DMS 273 treated with DMSO at 0.1 percent for 48 hours (cell line): ENCODE measurements at places on chromosomes 2 and 18.

GRCh38 chr2:240574386-240575100, 6.3 kb downstream of the RNPEPL1 start:
- no peak for DNase-seq

DNA sequence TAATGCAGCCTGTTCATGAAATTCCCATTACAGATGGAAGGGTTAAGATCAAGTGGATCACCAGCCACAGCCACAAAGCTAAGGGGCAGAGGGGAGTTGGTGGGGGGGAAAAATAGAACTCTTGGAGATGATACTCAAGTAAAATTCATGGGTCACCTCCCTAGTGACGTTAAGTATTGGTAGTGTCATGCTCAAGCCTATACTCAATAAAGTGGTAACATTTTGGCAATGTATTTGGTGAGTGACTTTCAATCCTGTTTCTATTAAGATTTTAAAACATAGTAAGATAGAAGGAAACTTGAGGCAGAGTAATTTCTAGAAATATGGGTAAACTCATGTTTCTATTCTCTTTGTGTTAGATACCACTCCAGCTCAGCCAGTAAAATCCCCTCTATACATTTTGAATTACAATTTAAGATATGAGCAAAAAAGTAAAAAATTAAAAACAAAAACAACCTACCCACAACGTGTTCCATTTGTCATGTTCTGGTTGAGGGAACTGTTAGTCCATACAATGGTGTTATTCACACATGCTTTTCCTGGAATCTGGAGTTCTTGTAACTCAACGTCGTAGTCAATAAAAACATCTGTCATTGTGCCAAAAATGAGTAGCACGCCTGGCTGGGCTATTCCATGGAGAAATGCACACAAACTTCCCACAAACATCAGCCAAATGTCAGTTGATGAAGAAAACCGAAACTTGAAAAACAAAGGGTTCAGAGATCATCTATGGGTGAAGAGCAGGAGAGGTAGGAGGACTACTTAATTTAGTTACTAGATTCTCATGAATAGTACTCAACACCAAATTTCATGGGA, 18.1 kb downstream of the ABCB11 start:
- DNase-seq, result no peak

DNA sequence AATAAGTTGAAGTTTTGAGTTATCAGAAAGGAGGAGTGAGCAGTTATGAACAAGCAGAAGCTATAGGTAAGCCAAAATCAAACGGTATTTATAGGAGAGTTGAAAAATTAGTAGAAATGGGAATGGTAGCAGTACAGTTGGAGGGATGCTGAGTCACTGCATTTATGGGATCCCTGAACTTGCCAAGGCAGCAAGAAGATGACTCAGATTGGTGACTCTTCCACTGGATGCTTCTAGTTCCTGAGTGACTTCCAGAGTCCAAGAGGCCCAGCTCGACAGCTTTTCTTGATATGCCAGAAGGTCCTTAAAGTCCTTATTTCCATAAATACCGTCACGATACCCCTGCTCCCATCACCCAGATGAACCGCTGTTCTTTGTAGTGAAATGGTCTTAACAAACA, 31.1 kb upstream of the ACTR3 start:
- DNase-seq, result no peak

GRCh38 chr18:12658426-12659138, 675 bp upstream of the SPIRE1 start:
- no peak for DNase-seq

DNA sequence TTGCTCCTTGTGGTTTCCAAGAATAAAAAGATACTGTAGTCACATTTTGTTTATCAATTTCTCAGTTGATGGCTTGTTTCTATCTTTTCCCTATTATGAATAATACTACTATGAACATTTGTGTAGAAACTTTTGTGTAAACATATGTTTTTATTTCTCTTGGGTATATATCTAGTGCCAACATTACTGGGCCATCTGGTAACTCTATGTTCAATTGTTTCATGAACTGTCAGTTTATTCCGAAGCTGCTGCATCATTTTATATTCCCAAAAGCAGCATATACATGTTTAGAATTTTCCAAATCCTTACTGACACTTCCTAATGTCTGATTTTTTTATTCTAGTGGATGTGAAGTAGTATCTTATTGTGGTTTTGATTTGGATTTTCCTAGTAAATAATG, 737.6 kb upstream of the TMEFF2 start:
- DNase-seq, result no peak

- no peak for DNase-seq
These were observed 43.6 kb downstream of the SCN9A start for GRCh38 chr2:166332106-166332505.

GRCh38 chr2:129237966-129238725, 741.3 kb upstream of the RAB6C start:
- DNase-seq, result no peak

GRCh38 chr2:20536619-20537422, 89.9 kb downstream of the RHOB start:
- no peak for DNase-seq

- DNase-seq, result peak; percentile 43
These were observed 57.4 kb downstream of the TRPM8 start for GRCh38 chr2:233974530-233975071.

DNA sequence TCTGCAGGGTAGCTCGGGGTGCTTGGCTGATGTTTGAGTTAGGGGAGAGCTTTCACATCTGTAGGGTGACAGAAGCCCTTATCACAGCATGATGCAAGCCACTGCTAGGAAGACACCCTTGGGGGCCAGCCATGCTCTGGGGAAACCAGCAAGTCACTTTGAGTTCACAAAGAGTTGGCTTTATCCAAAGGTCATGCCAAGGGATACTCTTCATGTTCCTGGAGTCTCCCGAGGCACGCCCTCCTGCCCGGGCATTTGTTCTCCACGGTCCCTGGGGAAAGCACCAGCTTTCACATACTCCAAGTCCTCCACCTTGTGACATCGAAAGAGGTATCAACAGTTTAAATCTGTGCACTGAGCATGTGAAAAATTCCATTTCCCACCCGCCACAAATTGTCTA, 227.7 kb downstream of the VAPA start:
- DNase-seq, result no peak

- DNase-seq, result no peak
These were observed 160.3 kb upstream of the COL3A1 start for GRCh38 chr2:188813857-188814256.

- DNase-seq, result no peak
These were observed 938.1 kb upstream of the SLC39A10 start for GRCh38 chr2:194718881-194719280.

DNA sequence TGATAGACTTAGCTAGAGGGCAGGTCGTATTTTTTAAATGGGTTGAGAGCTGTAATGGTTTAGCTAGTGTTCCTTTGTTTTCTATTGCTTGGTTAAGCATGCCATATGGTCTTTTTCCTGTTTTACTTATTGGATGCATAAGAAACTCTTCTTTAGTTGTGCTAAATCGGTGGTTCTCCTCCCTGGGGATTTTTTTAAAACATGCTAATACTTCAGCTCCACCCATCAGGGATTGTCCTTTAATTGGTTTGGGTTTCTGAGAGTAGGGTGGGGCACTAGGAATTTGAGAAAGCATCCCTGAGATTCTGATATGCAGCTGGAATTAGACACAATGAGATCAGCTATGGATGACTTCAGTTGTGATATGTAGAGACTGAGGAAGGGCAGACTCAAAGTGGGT, 497.2 kb downstream of the THSD7B start:
- no peak for DNase-seq

- no peak for DNase-seq
These were observed 108.6 kb downstream of the C1D start for GRCh38 chr2:67954093-67954748.

- no peak for DNase-seq
These were observed 260.0 kb downstream of the NAPG start for GRCh38 chr18:10785798-10786197.

DNA sequence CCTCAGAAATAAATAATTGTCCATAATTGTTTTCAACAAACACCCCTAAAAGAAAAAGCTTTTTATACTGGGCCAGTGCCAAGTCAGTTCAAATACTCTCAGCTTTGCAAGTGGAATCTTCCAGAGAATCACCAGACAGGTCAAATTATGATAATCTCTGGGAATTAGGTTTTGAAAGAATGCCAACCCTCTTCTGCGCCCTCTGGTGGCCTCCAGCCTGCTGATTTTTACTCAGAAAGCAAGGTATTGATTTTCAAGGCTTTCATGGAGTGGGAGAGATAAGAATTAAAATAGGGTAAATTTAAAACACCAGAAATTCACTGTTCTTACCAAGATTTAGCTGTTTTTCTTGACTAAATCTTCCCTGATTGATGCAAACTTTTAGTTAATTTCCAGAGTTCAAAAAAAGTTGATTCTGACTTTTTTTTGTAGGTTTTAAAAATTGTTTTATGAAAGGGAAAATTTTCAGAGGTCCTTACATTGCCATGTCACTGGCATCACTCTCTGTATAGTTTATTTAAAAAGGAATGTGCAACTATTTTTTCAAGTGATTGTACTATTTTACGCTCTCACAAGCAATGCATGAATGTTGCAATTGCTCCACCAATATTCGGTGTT, 282.9 kb upstream of the TNP1 start:
- no peak for DNase-seq

DNA sequence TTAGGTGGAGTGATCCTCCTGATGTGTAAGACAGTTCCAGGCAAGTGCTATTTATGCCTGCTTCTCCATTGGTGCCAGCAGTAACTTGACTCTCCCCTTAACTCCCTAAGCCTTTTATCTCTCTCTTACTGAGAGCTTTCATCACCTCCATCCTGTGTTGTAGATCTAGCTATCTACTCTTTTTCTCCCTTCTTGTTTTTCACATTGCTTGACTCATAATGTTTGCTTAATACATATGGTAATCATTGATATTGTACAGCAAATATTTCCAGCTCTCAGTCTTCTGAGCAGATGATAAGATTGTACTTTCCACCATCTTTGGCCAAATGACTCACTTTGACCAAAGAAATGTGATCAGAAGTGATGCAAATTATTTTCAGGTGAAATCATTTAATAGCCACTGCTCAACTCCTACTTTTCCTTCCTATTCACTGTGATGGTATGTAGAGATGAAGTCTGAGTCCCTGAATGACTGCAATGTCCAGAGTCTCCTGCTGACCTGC, 165.0 kb downstream of the PLCL1 start:
- no peak for DNase-seq

- DNase-seq, result no peak
These were observed 31.1 kb upstream of the SATB2 start for GRCh38 chr2:199488772-199489400.

DNA sequence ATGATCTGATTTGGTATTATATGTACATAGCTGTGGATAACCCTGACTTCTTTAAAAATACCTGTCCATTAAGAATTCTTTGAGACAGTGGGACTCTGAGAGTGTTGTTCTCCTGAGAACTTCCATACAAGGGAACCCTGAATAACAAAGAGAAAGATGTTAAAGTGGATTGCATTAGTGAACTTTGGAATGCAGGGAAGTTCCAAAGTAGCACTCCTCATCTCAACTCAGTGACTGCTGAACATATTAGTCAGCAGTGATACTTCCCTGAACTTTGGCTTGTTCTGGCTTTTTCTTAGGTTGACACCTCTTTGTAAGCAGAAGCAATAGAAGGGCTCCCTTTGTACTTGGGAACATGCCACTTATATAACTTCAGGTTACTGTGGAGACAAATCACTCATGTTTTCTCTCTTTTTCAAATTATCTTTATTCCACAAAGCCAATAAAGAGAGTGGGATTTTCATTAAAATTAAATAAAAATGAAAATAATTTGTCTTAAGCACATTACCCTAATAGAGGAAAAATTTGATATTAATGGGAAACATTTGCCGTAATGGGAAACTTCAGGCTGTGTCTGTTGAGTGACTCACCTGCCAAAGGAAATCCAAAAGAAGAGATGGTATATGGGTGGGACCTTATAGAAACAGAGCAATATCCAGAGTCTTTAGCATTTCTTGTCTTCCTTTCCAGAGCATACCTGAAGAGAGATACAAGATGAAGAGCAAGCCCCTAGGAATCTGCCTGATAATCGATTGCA, 33.3 kb downstream of the CFLAR start:
- no peak for DNase-seq

DNA sequence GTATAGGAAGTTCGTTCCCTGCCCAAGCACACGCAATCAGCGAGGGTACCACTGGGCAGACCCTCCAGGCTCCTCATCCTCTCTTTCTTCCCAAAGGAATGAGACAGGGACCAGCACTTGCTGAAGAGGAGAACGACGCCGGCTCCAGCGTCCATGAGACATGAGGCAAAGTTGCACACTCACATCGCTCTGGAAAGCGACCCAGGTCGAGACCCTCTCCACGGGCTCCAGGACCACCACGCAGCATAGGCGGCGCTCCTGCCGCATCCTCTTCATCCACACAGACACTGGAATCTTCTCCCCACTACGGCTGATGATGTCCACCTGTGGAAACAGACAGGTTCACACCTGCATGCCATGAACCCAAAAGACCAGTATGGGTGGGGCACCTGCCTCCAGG, 10.8 kb downstream of the PASK start:
- no peak for DNase-seq

DNA sequence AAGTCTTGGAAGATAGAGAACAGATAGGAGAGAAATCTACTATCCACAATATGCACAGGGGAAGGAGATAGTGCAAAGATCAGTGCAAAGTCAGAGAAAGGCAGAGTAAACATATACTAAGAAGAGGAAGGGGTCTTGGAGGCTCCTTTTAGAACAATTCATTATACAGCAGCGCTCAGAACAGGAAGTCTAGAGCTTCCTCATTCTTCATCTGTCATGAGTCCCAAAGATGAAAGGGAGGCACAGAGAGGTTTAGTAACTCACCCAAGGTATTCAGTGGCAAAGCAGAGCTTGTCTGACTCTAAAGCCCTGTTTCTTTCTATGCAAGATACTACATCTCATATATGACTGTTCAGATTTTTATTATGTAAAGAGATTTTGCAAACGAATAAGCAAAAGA, 1.4 kb downstream of the SP110 start:
- DNase-seq, result no peak

DNA sequence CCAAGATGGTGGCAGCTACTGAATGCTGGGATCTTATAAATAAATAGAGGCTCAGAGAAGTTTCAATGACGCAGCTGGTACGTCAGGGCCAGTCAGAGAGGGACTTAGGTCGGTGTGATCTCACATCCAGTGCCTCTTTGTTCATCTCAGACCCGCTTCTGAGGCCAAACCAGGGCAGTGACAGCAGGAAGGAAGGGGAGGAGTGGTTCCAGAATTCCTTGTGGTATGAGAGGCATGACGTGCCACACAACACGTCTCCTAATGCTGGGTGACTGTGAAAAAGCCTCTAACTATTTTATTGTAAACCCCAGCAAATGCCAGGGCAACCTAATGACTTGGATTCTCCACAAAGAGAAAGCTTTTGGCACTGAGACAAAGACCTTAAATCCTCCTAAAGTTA, 423.3 kb downstream of the LPIN1 start:
- no peak for DNase-seq

DNA sequence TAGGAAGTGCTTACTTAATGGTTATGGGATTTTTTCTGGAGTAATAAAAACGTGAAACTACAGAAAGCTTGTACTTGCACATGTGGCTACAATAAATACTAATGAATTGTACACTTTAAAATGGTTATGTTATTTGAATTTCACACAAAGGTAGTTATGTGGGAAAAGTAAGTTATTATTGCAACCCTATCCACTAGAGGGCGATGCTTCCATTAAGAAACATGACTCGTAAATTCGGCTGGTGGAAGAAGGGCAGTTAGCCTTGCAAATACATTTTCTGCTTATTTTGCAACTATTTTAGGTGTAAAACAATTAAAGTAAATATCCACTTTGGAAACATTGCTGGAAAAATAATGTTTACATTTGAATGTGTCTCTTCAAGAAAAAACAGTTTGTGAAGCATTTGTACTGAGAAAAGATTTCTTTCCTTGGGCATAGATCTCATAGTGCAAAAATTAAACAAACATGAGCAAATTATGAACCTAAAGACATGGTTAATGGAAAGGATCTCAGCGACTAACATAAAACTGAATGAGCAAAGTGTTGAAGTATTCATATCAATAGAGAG, 68.1 kb upstream of the CSRNP3 start:
- peak; percentile 63 for DNase-seq
